ENCODE measurements at places on chromosomes 16 and 17. TPM values are rescaled to one million over a fixed set of nuclear protein-coding genes. Genes with fewer than 3 reads are reported as not detected.

DNA sequence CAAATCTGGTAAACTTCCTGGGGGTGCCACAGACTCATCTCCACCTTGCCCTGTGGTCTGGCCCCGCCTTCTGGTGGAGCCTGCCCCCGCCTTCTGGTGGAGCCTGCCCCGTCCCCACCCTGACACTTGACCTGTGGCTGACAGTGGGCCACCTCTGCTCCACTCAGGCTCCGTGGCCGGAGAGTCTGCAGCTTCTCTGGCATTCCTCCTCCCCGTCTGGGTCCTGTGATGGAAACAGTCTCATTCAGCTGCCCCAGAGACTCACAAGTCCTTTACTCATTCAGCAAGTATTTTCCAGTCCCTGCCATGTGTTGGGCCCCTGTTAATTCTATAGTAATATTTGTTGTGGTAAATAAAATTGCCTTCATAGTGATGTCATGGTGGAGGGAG lies 21.0 kb upstream of the G6PC1 start:
- no peak for DNase-seq

DNA sequence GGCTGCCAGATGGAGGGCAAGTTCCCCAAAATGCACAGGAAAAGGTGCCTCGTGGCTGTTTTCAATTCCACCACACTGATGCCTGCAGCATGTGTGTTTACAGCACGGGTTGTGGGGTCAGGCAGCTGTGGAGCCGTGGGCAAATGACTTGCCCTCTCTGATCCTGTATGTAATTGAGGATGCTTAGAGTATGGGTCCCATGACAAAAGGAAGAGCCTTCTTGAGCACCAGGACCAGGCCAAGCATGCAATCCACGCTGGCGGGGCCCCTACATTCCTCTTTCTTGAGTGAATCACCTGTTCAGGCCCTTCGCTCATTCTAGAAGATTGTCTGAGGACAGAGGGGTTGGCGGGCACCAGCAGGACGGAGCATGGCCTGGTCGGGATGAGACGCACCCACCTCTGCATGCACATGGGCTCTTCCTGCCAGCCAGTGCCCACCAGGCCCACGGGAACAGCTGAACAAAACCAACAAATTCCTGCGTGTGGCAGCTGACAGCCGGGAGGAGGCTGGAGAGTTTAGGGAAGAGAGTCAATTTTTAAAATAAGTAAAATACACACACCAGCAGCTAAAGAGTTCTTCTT lies 1.4 kb upstream of the CTRB2 start:
- DNase-seq, result no peak

- DNase-seq, result no peak
These were observed 90.0 kb downstream of the CFDP1 start for GRCh38 chr16:75343286-75343685.

- no peak for DNase-seq
These were observed 57.7 kb upstream of the MAP3K14 start for GRCh38 chr17:45374501-45374900.

Gene KCNH6
- not detected for total RNA-seq

GRCh38 chr16:80948886-80949493 lies 57.7 kb downstream of the CMC2 start:
- DNase-seq, result no peak

DNA sequence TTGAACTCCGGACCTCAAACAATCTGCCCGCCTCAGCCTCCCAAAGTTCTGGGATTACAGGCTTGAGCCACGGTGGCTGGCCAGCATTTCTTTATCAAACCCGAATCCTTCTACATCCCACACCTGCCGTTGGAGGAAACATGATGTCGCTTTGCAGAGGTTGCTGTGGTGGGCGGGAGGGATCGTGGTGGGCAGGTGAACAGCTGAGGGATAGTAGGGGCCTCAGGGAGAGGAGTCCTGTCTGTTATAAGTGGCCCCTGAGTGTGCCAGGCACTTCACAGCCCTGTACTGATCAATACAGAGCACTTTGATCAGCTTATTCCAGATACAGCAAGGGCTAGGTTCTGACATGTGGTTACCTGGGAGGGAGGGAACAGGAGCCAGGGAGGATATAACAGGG lies 76.5 kb downstream of the CYLD start:
- no peak for DNase-seq

DNA sequence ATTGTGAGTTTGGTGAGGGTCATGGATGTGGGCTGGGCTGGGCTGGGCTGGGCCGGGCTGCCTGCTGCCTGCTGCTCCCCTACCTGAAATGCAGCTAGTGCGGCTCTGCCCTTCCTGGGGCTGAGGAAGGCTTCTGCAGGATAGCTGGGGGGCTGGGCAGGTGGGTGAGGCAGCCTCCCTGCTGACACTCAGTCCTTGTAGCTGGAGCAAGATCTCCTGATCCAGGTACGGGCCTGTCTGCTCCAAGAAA lies 4.7 kb downstream of the RPL13 start:
- no peak for DNase-seq

DNA sequence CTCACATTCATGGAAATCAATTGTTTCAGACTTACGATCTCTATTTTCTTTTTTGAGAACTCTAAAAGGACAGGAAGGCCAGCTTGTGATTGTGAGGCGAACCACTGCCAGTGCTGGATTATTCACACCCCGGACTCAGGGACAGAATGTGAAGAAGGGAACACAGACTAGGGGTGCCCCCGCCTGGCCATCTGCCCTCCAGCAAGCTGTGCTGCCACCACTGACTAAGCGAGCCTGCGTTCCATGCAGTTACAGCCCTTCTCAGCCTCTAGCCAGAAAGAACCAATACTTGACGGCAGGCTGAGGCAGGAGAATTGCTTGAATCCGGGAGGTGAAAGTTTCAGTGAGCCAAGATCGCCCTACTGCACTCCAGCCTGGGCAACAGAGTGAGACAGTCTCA lies 2.8 kb downstream of the HAGH start:
- no peak for DNase-seq

- DNase-seq, result no peak
These were observed 3.2 kb downstream of the NFATC3 start for GRCh38 chr16:68088130-68088972.

Gene TBC1D3I
- total RNA-seq, result 1.4 TPM

DNA sequence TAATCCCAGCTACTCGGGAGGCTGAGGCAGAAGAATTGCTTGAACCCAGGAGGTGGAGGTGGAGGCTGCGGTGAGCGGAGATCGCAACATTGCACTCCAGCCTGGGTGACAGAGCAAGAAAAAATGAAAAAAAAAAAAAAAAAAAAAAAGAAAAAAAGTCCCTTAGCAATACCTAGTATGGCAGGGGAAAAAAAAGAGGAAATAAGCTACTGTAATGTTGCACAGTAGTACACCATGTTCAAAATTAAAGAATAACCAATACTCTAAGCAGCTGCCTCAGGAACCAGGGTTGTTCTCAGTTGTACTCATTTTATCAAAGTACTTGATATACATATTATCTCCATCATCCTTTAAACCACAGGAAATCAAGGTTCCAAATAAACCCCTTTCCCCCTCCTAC lies 17.3 kb upstream of the TXNDC11 start:
- DNase-seq, result no peak

Gene ACE
- 22.8 TPM for total RNA-seq

Gene DNASE1L2
- total RNA-seq, result 4.6 TPM

- no peak for DNase-seq
These were observed 48.7 kb downstream of the RGS9 start for GRCh38 chr17:65185668-65186382.

GRCh38 chr17:4175921-4176807 lies 33.2 kb downstream of the CYB5D2 start:
- no peak for DNase-seq

Gene RASD1
- total RNA-seq, result 4.6 TPM

- DNase-seq, result no peak
These were observed 79.8 kb downstream of the ENGASE start for GRCh38 chr17:79154446-79154845.

Gene PDILT
- total RNA-seq, result not detected

Gene KRTAP9-6
- not detected for total RNA-seq

Gene OSGIN1
- total RNA-seq, result 22.4 TPM

DNA sequence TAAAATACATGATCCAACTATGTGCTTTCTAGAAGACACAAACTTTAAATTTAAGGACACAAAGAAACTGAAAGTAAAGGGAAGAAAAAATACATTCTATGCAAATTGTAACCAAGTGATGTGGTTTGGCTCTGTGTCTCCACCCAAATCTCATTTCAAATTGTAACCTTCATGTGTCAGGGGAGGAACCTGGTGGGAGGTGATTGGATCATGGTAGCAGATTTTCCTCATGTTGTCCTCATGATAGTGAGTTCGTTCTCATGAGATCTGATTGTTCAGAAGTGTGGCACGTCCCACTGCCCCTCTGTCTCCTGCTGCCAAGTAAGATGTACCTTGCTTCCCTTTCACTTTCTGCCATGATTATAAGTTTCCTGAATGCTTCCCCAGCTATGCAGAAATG lies 15.0 kb downstream of the OR1A1 start:
- no peak for DNase-seq

Gene LRRC75A
- total RNA-seq, result 7.0 TPM

Gene TBC1D3L
- 19.7 TPM for total RNA-seq

Gene KRTAP4-4
- total RNA-seq, result not detected
